CD4-positive, alpha-beta T cell treated with Interleukin-4 for 1 hour (primary cell): ENCODE measurements at places on chromosomes 7 and 10.

GRCh38 chr7:157391036-157391710 lies 54.4 kb downstream of the DNAJB6 start:
- no peak for DNase-seq

DNA sequence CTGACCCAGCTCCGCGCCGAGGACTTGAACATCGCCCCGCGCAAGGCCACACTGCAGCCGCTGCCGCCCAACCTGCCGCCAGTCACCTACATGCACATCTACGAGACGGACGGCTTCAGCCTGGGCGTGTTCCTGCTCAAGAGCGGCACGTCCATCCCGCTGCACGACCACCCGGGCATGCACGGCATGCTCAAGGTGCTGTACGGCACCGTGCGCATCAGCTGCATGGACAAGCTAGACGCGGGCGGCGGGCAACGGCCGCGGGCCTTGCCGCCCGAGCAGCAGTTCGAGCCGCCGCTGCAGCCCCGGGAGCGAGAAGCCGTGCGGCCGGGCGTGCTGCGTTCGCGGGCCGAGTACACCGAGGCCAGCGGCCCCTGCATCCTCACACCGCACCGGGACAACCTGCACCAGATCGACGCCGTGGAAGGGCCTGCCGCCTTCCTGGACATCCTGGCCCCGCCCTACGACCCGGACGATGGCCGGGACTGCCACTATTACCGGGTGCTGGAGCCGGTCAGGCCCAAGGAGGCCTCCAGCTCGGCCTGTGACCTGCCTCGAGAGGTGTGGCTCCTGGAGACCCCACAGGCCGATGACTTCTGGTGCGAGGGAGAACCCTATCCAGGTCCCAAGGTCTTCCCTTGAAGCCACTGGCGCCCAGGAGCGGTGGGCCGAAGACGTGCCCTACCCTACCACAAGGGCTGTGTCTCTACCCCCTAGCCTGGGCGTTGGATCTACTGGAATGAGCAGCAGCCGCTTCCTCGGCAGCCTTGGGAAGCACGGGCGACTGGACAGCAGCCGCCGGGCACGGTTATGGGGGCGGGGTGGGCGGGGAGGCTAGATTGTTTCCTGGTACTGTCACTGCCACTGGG lies 945 bp downstream of the ADO start:
- DNase-seq, result no peak

GRCh38 chr7:39507866-39508551 lies 58.2 kb upstream of the YAE1 start:
- no peak for DNase-seq

DNA sequence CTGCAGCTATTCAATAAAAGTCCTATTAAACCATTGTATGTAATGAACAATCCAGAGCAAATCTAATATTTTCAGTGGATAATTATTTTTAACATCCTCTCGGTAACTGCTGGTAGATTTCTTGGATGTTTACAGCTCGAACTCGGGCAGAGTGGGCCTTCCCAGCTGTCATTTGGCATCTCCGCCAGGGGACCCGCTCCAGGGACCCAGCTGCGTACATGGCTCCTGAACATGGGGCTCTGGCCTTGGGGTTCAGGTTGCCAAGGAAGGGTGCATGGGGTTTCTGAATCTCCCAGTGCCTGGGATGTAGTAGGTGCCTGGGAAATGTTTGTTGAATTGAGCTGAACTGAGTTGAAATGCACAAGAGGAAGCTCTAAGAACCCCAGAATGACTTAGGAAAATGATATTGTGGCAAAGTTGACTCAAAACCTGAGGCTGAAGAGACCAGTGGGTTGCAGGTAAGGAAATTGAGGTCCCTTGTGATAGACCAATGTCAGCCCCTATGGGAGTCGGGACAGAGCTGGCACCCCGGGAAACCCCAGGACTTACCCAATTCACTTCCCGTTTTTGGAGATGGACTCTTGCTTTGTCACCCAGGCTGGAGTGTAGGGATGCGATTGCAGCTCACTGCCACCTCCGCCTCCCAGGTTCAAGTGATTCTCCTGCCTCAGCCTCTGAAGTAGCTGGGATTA lies 228.4 kb downstream of the CUX1 start:
- DNase-seq, result peak; percentile 54

DNA sequence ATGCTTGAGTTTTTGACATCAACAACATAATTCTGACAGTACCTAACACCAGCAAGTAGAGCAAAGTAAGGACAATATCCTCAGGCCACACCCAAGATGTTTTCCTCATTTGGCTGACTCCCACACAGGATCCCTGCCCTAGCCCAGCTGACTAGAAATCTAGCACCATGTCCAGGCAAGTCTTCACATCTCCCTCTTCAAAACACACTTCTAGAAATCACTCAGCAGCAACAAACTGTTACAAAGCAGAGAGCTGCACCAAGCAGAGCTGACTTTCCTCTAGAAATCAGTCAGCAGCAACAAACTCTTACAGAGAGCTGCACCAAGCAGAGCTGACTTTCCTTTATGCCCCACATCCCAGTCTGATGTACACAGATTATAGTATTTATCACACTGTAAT lies 7.7 kb downstream of the TMEM168 start:
- no peak for DNase-seq

GRCh38 chr10:114059561-114059960 lies 15.9 kb downstream of the ADRB1 start:
- DNase-seq, result no peak

DNA sequence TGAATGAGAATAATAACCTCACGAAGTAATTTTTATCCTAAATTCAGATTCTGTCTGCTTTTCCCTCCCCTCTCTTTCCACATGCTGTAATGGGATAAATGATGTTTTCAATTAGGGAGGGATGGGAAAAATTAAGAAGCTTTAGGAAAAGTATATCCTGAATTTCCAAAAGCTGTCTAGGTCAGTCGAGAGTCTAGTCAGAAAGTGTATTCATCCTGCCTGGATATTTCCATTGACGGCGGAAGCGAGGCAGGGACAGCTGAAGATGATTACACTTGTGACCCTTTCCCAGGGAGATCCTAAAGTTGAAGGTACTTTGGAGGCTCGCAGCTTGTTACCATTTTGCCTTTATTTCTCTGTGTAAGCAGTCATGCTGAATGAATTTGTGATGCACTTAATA lies 204.1 kb downstream of the ZNF365 start:
- DNase-seq, result no peak

- peak; percentile 31 for DNase-seq
Measured at GRCh38 chr7:106793015-106793975, 71.8 kb upstream of the PIK3CG start.

GRCh38 chr7:100689230-100690135 lies 4.6 kb downstream of the GIGYF1 start:
- no peak for DNase-seq

DNA sequence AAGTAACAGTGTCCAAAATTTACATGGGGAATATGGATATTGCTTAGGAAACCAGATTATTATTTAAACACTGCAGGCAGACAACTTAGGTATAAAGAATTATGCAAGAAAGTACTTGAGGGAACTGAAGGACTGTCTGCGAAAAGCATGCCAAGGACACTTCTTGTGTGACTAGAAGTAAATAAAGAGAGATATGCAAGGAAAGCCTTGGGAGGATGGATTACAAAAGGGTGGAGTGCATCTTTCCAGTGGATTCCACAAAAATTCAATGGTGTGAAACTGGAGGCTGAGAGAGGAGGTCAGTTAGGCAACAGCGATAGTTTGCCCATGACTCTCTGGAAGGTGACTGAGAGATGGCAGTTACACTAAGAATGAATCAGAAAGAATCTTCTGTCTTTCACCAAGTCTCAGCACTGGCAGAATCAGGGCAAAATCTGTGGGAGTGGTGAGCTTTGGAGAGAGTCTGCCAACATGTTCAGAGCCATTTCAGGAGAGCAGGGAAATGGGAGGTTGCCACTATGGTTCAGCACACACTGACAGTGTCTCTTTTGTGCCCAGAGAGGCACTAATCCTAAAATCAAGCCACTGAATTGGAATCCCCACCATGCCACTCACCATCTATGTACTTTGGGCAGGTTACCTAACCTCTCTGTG lies 331.6 kb downstream of the BMPER start:
- no peak for DNase-seq

GRCh38 chr10:133285217-133285616 lies 8.5 kb upstream of the ADAM8 start:
- DNase-seq, result no peak

DNA sequence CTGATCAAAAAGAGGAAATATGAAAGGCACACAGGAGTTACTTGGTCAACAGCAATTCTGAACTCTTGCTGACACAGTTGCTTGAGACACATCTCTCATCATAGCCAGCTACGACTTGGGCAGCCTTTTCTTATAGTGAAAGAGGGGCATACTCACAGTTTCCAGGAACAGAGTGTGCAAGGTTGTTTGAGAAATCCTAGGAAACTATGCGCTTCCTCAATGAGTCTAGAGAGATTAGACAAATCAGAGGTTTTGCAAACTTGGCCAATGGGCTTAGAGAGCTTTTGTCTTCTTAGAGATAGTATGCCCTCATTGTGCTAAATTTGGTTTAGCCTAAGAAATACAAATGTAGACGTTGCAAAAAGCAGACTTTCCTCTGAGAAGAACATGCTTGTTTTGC lies 370.4 kb downstream of the HGF start:
- DNase-seq, result no peak

GRCh38 chr7:134836447-134836846 lies 57.0 kb downstream of the CALD1 start:
- no peak for DNase-seq

DNA sequence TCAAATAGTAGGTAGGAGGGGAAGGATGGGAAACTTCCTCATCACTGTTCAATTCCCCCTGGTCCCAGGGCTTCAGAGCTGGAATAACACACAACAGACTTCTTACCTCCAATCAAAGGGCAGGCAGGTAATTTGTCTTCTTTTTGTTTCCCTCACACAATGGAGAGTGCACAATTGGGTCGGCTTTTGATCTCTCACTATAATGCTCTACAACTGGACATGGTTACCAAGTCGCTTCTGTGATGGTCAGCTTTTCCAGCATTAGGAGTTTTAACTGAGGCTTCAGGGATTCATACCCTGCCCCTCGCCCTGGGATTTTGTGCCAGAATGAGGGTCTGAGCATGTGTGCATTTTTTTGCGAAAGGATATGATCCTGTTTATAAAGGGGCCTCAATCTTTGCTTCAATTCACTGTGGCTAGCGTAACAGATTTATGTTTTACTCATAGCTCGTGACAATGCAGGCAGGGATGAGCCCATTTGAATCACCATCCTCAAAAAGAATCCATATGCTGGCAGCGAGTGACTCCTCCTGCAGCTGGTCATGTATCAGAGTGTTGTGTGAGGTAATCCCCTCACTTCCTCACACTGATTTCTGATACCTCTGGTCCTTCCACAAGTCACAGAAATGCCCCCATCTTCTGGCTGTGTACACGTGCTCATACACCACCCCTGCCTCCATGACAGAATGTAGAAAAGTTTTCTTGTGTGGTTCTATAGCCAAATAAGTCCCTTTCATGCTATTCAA lies 189.6 kb downstream of the CTTNBP2 start:
- DNase-seq, result no peak

GRCh38 chr7:90552521-90552920 lies 43.6 kb upstream of the CDK14 start:
- DNase-seq, result no peak

- DNase-seq, result no peak
Measured at GRCh38 chr7:155392726-155393570, 65.0 kb upstream of the EN2 start.

- no peak for DNase-seq
Measured at GRCh38 chr7:135364206-135364605, 130.6 kb downstream of the STRA8 start.

DNA sequence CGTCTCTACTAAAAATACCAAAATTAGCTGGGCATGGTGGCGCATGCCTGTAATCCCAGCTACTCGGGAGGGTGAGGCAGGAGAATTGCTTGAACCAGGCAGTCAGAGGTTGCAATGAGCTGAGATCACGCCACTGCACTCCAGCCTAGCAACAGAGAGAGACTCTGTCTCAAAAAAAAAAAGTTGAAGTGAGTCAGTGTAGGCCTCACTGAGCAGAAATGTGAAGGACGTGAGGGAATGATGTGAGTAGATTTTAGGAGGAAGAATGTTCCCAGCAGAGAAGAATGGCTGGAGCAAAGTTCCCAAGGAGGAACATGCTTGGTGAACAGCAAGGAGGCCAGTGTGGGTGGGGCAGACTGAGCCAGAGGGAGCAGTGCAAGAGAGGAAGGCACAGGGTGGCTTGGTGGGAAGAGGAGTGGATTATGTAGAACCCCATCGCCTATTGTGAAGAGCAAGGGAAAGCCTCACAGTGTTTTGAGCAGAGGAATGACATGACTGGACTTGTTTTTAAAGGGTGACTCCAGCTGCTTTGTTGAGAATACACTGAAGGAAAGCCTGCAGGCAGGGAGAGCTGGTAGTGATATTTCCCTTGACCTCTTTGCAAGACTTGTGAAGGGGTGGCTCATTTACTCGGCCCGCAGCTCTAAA lies 708.7 kb downstream of the SUGCT start:
- no peak for DNase-seq

GRCh38 chr10:33298110-33298509 lies 36.4 kb downstream of the NRP1 start:
- no peak for DNase-seq

GRCh38 chr7:151541709-151542499 lies 22.2 kb upstream of the RHEB start:
- no peak for DNase-seq

- DNase-seq, result no peak
Measured at GRCh38 chr10:114352653-114353298, 51.5 kb downstream of the AFAP1L2 start.

DNA sequence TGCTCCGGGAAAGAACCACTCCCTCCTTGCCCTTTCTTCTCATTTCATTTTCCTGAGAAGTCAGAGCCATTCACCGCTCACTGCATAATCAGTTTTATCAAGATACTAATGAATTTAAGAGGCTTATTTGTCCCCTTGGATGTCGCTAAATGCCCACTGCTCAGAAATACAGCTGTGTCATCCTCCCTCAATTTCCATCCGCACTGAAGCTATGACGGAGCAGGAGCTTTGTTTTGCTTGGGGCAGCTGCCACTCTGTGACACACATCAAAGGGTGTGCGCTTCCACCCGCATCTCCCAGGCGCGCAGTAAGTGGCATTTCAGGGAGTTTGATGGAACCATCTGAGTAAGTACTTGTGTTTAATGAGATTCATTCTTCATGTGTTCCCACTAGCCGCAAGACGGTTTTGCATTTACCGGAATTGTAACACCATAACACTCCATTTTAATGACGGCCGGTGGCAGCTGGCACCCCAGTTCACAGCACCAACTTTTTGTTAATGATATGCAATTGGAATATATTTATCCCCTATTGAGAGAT lies 103.8 kb upstream of the PARD3 start:
- DNase-seq, result no peak

DNA sequence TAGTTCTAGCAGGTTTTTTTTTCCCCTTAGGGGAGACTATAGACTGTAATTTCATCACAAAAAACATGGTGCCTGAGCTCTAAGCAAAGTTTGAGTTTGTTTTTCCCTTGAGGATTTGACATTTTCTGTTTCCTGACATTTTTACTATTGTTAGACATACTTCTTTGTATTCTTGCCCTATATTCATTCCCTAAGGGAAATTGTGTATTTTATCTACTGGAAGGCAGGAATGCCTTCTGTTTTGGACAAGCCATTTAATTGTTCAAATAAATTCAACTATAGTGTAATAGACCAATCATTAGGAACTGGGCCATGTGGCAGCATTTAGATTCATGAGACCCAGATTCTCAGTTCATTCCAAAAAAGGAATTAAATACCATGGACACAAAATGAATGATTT lies 335.0 kb downstream of the EXOC4 start:
- no peak for DNase-seq

- no peak for DNase-seq
Measured at GRCh38 chr10:5603848-5604170, 62.6 kb downstream of the ASB13 start.
